Ovary (tissue), 10 donors: ENCODE measurements at places on chromosomes 6 and 20.
A peak's percentile ranks its signal among the peaks of the same experiment; 100 is the strongest.

DNA sequence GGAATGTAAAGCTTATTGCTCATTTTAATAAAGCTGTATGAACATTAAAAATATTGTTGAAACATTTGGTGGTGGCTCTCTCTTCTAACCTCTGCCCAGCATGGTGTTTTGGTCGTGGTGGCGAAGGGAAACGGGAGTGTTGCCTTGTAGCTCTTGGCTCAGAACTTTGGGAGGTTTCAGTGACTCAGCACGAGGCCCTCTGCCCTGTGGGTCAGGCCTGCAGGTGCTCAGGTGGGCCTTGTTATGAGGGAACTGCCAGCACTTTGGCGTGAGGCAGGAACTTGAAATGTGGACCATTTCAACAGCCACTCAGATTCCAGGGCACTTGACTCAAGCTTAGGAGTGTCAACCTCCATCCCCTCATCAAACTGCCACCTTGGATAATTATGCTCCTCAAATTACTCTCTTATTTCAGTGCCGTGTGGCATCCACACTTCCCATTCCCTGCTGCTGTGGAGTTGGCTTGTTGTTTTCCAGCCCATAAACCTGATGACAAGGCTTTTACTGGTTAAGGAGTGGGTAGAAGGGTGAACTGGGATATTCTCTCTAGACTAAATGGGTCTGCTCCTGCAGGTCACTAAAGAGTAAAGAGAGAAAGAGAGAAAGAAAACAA, 36.3 kb downstream of the PRDM1 start:
- no peak for DNase-seq

GRCh38 chr6:30000156-30000791, 57.9 kb downstream of the HLA-A start:
- no peak for DNase-seq

- no peak for DNase-seq
These were observed 10.5 kb downstream of the ENTPD6 start for GRCh38 chr20:25206063-25206403.

DNA sequence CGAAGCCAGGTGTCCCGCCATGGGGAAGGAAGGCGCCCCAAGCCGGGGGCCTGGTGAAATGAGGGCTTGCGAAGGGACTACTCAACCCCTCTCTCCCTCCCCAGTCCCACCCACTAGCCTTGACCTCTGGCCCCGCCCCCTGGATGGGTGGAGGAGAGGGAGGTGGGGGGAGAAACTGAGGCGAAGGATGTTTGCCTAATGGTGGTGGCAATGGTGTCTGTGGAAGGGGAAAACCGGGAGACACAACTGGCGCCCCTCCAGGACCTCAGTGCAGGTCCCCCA, at the start of gene POU5F1:
Gene POU5F1 (minus strand): TSS at position 83 of the 282 bp plus-strand sequence. CDS start 62 bp downstream, at position 21.
- no peak for DNase-seq

GRCh38 chr20:33345342-33345741, 56.0 kb downstream of the CDK5RAP1 start:
- DNase-seq = no peak

- DNase-seq = no peak
These were observed 52.4 kb downstream of the SYNJ2 start for GRCh38 chr6:158033751-158034702.

DNA sequence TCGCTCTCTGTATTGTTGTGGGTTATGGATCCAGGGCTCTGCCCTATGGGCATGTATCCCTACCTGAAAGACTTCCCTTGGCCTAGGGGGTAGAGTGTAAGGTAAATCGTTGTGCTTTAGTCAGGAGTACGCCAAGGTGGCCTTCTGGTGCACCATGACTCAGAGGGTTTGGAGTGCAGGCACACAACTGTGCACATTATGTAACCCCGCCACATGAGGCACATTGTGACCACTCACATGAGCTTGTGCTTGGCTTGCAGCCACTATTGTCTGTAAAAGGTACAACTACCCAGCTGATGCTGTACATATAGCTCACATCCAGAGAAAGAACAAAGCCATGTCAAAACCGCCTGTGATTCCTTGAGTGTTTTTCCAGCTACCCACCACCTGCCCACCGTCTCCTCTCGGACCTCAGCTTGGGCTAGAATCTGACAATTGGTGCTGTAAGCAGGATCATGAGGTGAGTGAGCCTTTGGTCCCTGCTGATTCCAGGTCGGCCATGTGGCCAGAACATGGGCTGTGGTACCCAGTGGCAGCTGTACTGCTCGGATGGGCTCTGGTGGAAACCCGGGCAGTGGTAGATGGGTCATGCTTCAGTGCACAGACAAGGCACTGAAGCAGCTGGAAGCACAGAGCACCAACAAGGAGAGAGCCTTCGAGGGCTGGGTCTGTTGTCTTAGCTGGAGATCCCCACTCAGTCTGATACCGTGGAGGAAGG, 33.8 kb downstream of the HDDC2 start:
- DNase-seq = no peak

DNA sequence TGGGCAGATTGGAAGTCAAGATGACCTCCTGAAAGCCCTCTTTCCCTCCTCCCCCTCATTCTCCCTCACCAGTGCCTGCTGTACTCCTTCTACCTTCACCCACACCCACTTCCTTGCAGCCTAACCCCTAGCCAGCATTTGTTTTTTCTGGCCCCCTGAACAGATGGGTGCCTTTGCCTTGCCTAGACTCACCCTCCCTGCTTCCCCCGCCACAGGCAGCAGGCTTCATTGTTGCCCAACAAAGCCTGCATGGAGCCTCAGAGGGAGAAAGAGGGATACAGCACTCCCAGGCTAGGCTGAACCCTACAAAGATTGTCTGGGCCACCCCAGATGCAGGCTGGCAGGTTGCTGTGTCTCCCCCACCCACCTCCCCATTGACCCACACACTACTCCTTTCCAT, 2.7 kb downstream of the MOCS1 start:
- no peak for DNase-seq

DNA sequence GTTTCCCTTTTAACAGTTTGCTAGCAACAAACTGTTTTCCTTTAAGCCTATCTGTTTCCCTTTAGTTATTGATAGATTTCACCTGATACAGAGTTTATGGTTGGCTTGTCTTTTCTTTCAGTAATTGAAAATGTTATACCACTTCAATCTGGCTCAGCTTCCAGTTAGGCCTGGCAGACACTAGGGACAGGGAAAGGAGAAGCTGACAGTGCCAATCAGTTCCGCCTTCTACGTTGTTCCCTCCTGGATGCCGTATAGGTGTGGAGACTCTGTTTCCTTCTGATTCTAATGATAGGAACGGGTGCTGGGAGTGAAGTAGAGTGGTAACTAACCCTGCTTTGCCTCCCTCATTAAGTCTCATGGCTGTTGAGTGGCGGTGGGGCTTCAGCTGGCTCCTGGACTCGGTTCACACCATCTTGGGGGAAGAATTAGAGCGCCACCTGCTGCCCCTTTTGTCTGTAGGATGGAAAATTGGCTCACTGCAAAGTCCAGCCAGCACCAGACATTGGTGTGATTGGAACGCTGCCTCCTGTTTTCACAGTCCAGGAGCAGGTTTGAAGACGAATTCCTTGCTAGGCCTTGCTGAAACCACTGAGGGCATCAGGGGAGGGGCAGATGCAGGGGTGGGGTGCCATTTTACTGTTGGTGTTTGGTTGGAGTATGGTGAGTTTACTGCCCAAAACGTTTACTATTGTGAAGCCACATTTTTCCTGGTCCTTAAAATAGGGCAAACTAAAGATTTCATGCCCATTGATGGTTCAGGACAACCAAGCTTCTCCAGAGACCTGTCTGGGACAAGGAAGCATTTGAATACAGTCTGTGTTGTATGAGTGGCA, 1729.5 kb downstream of the GRIK2 start:
- no peak for DNase-seq

DNA sequence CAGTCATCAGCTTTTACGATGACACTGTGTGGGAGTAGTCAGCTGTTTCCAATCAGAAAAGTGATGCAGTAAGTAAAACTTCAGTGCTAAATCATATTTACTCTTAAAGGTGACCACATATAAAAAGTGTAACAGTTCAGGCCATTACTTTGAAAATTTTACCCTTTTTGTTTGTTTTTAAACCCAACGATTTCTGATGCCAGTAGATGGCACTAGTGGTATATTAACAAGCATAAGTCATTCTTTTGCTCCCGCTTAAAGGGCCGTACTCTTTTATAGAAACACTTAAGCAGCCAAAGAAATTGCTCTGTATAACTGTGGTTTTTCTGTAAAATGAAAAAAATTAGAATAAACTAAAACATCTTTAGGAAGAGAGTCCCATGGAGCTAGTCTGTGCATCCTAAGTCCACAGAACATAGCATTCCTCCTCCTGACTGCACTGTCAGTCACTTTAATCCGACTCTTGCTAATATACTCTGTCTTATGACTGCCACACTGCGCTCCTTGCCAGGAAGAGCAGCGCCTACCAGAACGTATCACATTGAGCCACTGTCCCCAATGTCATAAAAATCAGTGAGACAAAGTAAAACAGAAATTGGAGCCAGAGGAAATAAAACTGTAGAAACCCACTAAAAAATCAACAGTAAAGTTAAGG, 25.0 kb downstream of the HEBP2 start:
- no peak for DNase-seq

DNA sequence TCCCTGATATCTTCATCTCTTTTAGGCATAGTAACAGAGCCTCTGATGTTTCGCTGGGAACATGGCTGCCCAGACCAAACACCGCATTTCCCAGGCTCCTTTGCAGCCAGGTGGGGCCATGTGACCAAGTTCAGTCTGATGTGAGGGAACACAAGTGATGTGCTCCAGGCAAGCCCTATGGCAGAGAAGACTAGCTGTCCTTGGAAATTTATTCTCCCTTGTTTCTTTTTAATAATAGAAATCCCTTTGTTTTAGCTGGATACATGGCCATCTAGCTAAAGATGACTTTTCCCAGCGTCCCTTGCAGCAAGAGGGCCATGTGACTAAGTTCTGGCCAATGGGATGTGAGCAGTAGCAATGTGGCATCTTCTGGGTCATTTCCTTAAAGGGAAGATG, 30.8 kb downstream of the SLC2A10 start:
- no peak for DNase-seq

- no peak for DNase-seq
These were observed 45.0 kb downstream of the GNAS start for GRCh38 chr20:58897488-58897887.

DNA sequence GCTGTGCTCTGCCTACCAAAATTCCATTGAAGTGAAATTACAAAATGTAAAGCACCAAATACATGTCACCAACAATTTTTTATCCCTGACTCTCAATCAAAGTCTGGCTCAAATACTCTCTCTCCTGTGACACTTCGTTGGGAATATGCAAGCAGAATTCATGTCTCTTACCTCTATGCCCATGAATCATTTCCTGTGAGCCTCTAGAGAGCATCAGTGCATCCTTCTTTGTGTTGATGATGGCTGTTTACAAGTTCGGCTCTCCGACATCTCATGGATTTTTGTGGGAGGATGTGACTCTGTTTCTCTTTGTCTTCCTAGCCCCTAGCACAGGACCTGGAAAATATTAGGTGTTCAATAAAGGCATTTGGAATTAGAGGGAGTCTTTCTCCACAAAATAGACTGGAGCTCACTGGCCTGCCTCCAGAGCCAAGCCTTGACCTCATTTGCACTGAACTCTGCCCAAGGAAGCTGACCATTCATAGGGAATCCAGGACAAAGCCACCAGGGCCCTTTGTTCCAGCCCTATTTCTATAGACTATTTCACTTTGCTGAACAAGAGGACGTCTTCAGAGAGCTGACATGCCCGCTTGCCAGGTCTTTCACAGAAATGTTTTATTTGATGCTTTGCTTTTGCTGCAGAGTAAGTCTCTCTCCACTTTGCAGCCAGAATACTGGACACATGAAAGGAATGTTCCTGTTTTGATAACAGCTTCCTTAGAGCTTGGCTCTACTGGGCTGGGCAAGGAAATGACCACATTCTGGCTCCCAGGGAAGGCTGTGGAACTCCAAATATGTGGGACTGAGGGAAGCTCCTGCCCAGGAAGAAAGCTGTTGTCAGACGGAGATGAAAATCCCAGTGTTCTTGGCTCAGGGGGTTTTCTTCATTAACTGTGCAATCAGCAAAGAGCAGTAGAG, 194.5 kb upstream of the CDYL start:
- DNase-seq = no peak

GRCh38 chr6:111660531-111660930, 54.9 kb upstream of the TRAF3IP2 start:
- no peak for DNase-seq

DNA sequence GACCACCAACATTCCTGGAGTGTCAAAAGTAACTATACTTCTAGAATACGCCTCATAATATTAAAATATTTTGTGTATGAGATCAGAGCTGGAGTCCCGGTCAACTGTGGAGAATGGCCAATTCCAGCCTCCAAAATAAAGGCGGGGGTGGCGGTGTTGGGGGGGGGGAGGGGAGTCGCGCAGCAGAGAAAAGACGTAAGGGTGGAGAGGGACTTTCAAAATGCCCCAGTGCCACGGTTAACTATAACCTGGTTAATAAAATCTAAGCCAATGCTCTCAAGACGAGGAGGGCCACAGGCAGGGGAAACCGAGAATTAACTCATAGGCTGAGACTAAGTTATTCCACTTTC, 1.3 kb downstream of the NUP153 start:
- DNase-seq = no peak

- DNase-seq = no peak
These were observed 164.6 kb downstream of the CLIC5 start for GRCh38 chr6:45851034-45851400.

DNA sequence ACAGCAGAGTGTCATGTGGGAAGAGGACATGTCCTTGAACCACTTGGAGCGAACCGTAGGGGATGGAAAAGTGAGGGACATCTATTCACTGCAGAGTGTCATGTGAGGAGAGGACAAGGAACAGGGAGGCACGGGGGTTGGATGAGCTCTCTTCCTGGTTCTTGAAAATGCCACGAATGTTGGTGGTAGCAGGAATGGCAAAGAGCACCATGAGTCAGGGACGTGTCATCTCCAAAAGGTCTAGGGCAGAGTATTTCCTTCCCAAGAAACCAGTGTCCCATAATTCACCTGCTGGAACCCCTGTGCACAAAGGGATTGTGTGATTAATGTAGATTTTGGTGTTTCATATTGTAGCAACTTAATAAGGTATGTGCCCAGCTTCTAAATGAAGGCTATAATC, 136.8 kb downstream of the BFSP1 start:
- no peak for DNase-seq

GRCh38 chr6:88864359-88865054, 98.9 kb downstream of the RNGTT start:
- DNase-seq = no peak

- DNase-seq = no peak
These were observed 11.3 kb downstream of the EBF4 start for GRCh38 chr20:2703716-2704475.

DNA sequence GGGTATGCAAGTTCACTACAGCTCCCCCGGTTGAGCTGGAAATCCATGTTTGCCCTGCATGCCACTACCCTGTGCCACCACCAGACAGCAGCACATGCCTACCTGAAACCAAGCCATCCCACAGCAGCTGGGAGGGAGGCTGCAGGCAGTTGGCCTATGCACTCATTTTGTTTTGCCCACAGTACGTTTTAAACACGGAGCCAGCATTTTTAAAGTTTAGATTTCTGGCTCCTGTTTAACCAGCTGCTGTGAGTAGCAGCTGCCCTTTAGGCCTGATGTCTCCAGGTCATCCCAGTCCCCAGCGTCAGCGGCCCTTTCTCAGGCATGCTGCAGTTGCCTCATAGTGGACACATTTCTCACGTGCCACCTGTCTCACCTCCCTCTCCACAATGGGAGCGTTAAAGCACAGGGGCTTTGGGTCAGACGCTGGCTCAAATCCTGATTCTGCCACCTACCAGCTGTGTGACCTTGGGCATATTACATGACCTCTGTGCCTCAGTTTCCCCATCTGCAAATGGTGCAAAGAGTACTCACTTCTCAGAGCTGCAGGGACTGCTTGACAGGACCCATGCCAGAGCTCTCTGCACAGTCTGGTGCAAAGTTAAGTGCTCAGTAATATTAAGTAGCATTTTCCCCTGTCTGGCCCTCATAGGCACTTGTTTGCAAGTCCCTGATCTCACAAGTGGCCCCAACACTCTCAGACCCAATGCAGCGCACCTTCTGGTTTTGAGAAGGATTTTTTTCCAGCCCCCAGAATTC, 8.2 kb upstream of the UBE2V1 start:
- peak; percentile 39 for DNase-seq
